ENCODE measurements at places on chromosomes 2 and 18.

DNA sequence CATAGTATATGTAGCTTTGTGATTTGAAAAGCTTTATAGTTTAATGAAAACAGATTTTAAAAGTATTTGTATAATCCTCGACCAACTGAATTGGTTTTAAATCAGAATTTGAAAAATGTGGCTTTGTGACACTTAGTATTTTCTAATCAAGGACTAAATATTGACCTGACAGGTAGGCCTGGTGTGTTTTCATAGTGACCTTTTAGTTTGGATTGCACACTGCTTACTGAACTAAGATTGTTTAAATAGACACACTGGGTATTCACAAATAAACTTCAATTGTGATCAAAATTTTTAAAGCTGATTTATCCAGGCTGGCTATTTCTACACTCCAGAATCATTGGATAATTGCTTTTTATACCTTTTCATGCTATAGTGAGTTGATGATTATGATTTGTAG is 31.8 kb upstream of the FAM237A start:
- DNase-seq = no peak

DNA sequence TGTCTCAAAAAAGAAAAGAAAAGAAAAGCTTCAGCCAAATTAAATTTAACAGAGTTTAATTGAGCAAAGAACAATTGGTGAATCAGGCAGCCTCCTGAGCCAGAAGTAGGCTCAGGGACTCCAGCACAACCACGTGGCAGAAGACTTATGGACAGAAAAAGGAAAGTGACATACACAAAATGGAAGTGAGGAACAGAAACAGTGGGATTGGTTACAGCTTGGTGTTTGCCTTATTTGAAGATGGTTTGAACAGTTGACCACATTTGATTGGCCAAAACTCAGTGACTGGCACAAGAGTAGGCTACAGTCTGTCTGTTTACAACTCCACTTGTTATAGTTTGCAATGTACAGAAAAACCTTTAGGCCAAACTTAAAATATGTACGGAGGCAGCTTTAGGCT is 83.1 kb downstream of the SOCS6 start:
- DNase-seq = no peak

GRCh38 chr2:145597006-145597405 is 1077.1 kb upstream of the ZEB2 start:
- DNase-seq = no peak

DNA sequence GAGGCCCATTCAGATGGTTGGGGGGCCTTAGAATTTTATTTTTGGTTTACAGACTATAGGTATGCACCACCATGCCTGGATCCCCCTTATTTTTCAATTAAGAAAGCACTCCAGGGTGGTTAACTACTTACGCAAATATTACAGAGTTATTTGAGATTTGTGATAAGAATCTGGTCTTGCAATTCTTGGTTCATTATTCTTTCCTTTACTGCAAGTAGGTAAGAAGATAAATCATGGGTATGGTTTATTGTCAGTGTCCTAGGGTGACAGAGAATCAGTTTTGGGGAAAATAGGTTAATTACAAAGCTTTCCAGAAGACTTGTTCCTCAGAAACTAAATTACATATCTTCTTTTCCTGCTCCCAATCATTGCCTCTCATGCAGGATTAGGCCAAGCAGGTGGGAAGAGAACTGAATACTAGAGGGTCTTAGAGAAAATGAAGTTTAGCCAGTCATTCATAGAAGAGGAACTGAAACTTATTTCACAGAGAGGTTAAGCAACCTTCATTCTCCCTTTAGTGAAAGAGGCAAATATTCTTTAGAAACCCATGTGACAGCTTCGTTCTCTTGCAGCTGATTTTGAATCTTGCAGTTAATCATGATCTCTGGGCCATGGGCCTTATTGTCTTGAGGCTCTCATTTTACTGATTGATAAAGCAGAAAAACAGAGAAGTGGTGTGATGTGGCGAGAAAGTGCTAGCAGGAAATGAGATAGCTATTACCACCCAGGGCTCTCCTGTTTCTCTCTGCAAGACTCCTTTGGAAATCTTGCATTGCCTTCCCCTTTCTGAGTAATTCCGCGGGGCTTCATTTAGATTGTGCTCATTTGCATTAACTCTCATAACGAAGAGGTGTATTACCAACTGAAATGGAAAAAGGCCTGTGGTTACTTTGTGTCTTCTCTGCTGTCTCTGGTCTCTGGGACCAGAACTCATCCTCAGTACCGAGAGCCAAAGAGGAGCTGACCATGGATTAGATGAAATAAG is 44.8 kb upstream of the ARHGAP25 start:
- no peak for DNase-seq

- DNase-seq = no peak
Measured at GRCh38 chr18:10291568-10291981, 162.9 kb upstream of the APCDD1 start.

DNA sequence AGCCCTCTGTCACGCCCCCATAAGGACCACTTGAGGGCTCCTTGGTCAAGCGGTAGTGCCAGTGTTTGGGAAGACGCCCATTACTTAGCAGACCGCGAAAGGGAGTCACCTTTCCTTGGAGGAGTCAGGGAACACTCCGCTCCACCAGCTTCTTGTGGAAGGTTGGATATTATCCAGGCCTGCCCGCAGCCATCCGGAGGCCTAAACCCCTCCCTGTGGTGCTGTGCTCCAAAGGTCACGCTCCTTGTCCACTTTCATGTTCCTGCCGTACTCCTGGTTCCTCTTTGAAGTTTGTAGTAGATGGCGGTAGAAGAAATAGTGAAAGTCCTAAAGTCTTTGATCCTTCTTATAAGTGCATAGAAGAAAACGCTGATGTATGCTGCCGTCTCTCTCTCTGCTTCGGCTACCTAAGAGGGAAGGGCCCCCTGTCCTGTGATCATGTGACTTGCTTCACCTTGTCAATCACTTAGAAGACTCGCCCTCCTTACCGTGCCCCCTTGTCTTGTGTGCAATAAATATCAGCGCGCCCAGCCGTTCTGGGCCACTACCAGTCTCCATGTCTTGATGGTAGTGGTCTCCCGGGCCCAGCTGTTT is 1.7 kb upstream of the CATIP start:
- no peak for DNase-seq

GRCh38 chr2:98910349-98911125 is 25.5 kb downstream of the CRACDL start:
- no peak for DNase-seq

GRCh38 chr2:207764096-207764630 is 5.5 kb downstream of the FZD5 start:
- no peak for DNase-seq

DNA sequence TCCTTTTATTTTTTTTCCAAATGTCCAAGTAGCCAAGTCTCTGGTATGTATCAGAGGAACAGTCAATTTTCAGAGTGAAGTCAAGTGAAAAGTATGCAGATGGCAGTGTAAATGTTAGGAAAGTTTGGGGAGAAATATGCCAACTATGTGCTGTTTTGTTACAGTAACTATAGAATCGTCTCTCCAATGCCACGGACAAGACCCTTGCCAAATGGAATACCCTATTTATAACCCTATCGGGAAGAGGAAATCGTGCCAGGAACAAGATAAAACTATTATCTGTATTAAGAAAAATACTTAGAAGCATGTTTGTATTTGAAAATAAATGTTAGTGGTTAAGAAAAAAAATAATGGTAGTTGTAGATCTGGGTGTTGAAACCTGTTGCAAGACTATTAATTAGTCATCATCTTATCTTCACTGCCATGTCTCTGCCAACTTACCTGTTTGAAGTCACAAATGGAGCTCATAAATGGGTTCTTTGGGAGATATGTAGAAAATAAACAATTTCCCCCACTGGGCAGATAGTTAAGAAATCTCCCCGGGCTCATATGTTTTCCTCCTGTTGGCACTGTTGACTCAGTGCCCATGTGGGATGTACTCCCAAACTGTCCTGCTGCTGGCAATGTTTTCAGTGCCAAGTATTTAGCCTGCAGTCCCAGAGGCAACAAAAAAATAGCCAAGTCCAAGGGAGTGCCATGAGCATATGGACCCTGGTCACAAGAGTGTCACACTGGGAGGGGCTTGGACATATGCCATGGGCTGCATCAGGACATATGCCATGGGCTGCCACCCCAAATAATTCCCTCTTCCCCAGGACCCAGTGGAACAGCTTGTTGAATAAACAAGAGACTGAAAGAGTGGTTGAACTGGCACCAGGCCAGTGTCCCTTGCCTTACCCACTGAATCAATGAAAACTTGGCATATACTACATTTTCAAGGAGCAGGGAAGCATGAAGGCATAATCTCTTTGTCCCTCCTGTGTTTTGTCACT is 366.9 kb downstream of the OSR1 start:
- DNase-seq = no peak

- DNase-seq = no peak
Measured at GRCh38 chr2:226703514-226703913, 96.1 kb downstream of the IRS1 start.

- no peak for DNase-seq
Measured at GRCh38 chr2:74007711-74008110, 23.0 kb downstream of the TET3 start.

DNA sequence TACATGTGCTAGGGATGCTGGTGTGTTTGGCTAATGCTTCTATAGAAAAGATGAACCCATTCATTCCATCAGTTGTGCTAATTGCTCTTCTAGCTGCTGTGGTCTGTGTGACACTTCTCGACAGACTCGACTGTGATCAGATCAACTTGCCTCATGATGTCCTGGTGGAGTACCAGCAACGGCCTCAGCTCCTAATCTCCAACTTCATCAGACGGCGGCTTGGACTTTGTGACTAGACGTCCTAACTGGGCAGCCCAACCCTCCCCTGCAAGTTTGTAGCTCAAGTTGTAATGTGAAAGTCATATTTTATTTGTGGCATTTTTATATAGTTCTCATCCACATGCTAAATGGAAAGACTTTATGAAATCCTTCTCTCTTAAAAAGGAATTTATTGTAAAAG is 33.0 kb downstream of the UPP2 start:
- DNase-seq = no peak

GRCh38 chr18:60019463-60019840 is 119.7 kb downstream of the PMAIP1 start:
- no peak for DNase-seq

GRCh38 chr18:36758623-36759022 is 70.2 kb downstream of the TPGS2 start:
- DNase-seq = no peak

GRCh38 chr2:151908204-151908882 is 80.1 kb upstream of the ARL5A start:
- DNase-seq = no peak

- DNase-seq = no peak
Measured at GRCh38 chr2:6254441-6254840, 562.3 kb downstream of the SOX11 start.

DNA sequence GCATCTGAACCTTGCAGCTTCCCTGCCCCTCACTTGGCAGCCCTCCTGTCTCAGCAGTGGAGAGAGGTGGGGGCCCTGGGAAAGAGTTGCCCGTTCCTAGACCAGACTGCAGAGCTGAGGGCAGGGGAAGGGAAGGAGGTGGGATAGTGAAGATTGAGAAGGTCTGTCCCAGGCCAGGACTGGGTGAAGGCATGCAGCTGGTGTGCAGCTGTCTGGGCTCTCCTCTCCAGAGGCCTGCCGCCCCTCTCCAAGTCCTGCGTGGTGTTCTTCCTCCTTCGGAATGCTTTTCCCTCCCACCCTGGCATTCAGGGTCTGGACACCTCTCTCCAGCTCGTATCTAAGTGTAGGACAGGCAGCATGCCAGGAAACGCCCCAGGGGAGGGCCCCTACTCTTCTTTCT is 323.5 kb downstream of the CELF4 start:
- DNase-seq = no peak

Measured in effector CD4-positive, alpha-beta T cell (primary cell).